Stimulated activated CD4-positive, alpha-beta T cell treated with anti-CD3 and anti-CD28 coated beads, Interleukin-15, amount 100 ng/mL, for 24 hours (primary cell): ENCODE measurements at places on chromosomes 1 and 21.

DNA sequence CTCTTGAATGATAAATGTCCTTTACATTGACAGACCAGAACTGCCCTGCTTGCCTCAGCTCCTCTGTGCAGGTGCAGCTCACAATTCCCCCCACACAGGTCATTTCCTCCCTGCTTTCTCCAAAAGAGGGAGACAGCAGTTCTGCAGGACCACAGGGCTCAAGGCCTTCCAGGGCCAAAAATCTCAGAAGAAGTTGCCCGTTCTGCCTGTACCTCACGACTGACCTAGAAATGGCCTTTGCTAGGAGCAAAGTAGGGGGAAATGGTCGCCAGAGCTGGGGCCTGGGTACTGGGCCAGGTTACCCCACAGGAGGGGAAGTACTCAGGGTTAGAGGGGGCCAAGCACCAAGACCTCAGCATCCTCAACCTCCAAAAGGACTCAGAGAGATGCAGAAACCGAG is 11.1 kb downstream of the RNU1-2 start:
- DNase-seq = no peak

- DNase-seq = no peak
These were observed 171.7 kb downstream of the PRDM16 start for GRCh38 chr1:3240524-3241235.

- DNase-seq = peak; percentile 87
These were observed at the start of gene ATP8B2 for GRCh38 chr1:154324669-154325582. Gene ATP8B2, plus strand, starts transcription at chr1:154325525. Its CDS starts 2,617 bp downstream, at chr1:154328142.

DNA sequence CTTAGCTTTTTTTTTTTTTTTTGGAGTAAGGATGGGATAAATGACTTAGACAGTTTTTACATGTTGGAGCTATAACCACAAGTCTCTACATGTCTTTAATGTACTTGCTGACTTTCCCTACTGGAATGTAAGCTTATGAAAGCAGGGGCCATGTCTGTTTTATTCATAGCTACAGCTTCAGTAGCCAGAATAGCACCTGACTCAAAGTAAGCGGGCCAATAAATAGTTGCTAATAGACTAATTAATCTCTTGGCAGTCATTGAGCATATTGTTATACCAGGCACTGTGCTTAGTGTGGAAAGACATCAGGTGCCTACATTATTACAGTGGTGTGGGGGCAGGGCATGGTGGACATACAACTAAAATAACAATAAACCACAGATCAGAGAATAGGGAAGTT is 84.4 kb upstream of the HOOK1 start:
- no peak for DNase-seq

GRCh38 chr21:41582866-41583265 is 74.9 kb upstream of the TMPRSS2 start:
- no peak for DNase-seq

GRCh38 chr1:150126811-150127210 is 22.9 kb upstream of the PLEKHO1 start:
- DNase-seq = no peak

- no peak for DNase-seq
These were observed 2.8 kb downstream of the ARHGEF2 start for GRCh38 chr1:155975375-155976061.

- peak; percentile 56 for DNase-seq
These were observed at the start of gene SLC22A15 for GRCh38 chr1:115976062-115976920. Gene SLC22A15, plus strand, starts transcription at chr1:115976513. Its CDS starts 115 bp downstream, at chr1:115976628.

GRCh38 chr1:188433425-188433824 is 1604.7 kb downstream of the PLA2G4A start:
- no peak for DNase-seq

GRCh38 chr1:158691907-158692306 is 5.4 kb upstream of the SPTA1 start:
- DNase-seq = no peak

DNA sequence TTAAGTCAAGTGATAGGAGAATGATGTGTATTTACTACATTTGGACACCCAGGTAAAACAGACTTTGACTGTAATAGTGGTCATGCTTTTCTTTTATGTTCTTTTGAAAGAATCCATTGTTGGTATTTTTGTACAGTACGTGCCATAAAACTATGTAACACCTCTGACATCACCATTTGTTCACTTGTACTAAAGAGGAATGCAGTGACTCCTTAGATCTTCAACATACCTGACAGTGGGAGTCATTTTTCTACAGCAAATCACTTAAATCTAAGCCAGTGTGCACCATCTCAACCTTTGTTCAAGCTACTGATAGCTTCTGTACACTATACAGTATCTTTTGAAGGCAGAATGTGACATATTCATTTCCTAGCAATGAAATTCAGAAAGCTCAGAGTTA is 6.3 kb upstream of the PLD5 start:
- DNase-seq = no peak

GRCh38 chr21:46604975-46605766 is at the start of gene S100B:
Gene S100B, minus strand, starts transcription at chr21:46605082. Its CDS starts 2,667 bp downstream, at chr21:46602415.
- no peak for DNase-seq

DNA sequence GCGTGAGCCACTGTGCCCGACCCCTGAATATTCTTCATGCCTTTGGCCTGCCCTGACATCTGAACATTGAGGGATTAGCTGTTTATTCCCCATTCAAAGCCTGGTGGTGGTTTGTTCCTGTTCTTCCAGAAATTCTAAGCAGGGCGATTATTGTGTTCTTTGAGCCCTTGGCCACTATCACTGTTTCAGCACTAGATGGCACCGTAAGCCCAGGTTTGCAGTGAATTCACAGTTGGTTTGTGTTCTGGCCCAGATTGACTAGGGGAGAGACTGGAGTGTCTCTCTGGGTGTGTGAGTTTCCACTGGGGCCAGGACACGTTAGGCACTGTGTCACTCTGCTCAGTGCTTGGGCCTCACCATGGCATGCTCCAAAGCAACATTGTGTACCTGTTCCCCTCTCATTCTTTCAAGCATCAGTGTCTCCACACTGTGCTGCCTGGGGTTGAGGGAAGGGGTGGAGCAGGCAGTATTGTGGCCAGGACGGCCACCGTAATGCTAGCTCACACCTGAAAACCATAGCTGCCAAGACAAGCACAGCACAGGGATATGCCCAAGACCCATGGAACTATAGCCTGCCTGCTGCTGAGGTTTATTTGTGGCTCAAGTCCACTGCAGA is 52.7 kb downstream of the PKN2 start:
- peak; percentile 44 for DNase-seq

GRCh38 chr1:39021426-39021825 is 4.7 kb upstream of the NDUFS5 start:
- no peak for DNase-seq

- DNase-seq = no peak
These were observed 75.2 kb downstream of the KIFAP3 start for GRCh38 chr1:169999331-169999741.

GRCh38 chr1:208820580-208821212 is 576.5 kb upstream of the PLXNA2 start:
- no peak for DNase-seq

DNA sequence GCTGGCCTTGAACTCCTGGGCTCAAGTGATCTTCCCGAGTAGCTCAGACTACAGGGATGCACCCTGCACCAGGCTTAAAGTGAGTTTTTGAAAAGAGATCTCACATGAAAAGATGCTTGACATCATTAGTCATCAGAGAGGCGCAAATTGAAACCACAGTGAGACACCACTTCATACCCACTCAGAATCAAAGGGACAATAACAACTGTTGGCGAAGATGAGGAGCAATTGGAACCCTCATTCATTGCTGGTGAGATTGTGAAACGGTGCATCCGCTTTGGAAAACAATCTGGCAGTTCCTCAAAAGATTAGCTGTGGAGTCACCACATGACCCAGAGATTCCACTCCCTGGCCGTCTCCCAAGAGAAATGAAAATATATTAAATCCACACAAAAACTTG is 122.3 kb downstream of the PGBD5 start:
- no peak for DNase-seq

- no peak for DNase-seq
These were observed 125.9 kb downstream of the MAST2 start for GRCh38 chr1:45929257-45929687.

DNA sequence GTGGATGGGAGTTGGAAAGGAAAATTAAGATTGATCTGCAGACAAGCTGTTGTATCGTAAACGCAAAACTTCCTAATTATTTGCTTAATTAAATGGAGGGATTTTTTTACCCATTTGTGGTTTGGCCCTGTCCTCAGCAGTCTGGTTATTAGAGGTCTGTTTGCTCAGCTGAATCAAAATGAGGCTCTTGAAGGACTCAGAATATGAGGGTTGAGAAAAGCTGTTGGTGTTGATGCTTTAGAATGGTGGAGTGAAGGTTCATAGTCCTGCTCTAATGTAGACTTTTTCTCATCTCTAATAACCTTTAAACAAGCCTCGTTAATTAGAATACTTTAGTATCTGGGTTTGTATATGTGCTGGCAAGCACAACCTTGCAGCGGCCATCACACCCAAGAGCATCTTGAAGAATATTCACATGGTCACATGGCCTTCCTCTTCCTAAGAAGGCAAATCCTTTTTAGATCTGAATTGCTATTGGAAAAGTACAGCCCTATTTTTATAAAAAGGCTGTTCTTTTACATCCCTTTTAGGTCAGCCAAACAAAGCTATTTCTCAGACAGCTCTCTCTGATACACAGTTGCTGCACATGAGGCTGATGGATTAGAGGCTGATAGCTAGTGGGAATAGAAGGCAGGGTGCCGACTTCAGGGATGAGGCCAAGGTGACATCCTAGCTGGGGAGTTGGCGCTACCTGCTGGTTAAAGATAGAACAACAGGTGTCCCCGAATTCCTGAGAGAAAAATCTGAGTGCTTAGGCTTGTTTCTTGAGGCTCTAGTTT is 53.8 kb downstream of the MACF1 start:
- DNase-seq = peak; percentile 74

DNA sequence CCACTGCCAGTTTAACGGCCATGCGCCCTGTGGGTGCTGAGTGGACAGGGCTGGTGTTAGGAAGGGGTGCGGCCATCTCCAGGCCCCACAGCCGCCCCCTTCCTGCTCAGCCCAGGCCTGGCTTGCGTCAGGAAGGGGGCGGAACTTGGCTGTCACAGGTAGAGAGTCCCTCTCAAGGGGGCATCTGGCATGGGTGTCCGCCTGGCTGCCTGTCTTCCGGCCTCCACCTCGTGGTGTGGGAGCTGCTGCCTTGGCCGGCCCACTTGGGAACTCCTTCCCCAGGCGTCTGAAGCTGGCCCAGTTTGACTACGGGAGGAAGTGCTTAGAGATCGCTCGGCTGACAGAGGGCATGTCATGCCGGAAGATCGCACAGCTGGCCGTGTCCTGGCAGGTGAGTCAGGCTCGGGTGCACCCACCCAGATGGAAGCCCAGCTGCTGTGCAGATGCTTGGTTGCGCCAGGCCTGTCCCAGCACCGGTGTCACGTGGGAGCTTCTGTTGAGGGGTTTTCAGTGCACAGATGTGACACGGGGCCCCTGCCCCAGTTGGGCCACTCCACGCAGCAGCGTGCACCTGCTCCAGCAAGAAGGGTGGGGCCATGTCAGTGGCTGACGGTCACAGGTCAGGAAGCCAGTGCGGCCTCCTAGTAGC is 9.1 kb upstream of the ATAD3B start:
- peak; percentile 32 for DNase-seq

DNA sequence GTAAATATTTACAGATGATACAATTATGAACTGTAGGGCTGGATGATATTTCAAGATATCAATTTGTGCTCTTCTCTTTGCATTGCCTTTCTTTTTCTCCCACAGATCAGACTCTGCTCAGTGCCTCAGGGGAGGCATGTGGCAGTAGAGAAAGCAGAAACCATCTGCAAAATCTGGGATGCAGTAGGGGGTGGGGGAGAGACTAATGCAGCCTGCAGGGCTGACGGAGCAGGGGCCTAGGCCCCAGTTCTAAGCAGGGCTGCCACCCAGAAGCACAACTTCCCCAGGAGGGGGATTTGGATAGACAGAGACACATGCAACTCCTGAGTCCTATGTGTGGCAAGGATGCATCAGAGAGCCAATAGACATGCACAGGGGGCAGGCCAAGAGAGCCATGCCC is 511.6 kb downstream of the SMYD3 start:
- no peak for DNase-seq

- no peak for DNase-seq
These were observed 84.3 kb downstream of the KCNK2 start for GRCh38 chr1:215166886-215167285.

- no peak for DNase-seq
These were observed 1.0 kb upstream of the TMEM61 start for GRCh38 chr1:54979327-54979891.

DNA sequence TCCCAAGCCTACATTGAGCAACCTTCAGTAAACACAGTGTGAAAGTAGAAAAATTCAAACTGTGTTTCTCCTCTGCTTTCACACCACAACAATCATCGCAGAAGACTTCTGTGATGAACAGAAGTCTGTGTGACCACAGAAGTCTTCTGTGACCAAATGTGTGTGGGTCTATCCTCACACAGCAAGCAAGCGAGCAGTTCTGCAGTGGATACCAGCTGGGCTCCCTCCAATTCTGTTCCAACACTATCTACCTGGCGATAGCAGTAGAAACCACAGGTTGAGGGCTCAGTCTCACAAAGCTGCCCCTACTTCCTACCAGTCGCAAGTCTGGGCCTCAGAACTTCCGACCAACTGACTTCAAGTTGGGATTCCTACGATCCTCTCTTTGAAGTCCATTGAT is 21.0 kb upstream of the RAP1A start:
- peak; percentile 30 for DNase-seq

GRCh38 chr1:212430955-212431394 is 1.7 kb upstream of the NENF start:
- DNase-seq = no peak

- no peak for DNase-seq
These were observed 117.6 kb downstream of the LTN1 start for GRCh38 chr21:28875078-28875477.

DNA sequence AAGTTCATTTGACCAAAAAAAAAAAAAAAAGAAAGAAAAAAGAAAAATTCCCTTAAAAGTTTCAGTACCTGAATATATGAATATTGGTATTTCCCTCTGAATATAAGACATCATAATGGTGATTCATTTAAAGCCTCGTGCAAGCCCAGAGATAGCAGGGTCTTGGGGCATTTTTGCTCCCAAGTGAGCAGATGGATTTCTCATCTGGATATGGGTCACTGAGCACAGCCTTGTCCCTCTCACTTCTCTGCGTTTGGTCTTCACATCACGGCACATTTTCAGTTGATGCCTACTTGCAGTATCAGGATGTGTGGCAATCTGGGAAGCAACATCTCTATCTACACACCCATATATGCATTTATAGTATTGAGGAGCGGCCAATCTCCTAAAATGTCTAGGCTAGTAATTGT is 12.7 kb downstream of the CD58 start:
- DNase-seq = no peak

- DNase-seq = no peak
These were observed 7.1 kb downstream of the RIIAD1 start for GRCh38 chr1:151728151-151729054.

DNA sequence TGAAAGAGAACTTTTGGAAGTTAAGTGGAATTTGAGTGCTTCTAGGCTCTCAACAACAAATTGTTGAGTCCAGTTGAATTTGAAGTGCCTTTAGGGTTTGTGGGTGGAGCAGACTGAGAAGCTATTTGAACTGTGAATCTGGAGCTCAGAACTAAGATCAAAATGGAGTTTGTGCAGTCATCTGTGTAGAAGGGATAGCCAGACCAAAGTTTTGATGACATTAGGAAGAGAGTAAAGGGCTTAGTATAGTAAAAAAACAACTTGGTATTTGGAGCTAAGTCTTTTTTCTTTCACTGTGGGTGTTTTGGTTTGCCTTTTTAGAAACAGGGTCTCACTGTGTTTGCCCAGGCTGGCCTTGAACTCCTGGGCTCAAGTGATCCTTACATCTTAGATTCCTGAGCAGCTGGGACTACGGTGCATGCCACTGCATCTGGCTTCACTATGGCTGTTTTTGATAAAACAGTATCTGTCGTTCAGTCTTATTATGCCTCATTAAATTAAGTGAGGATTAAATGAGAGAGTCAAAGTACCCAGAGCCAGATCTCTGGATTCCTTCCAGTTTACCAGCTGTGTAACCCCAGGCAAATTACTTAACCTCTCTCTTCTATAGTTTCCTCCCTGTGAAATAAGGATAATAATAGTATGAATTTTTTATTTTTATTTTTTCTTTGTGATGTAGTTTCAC is 20.0 kb downstream of the HDAC1 start:
- DNase-seq = no peak
